ENCODE measurements at places on chromosomes 7 and 10. TPM values are rescaled to one million over a fixed set of nuclear protein-coding genes. Genes with fewer than 3 reads are reported as not detected.

- no peak for DNase-seq
Measured at GRCh38 chr10:100033766-100034418, 24.1 kb upstream of the DNMBP start.

GRCh38 chr7:150361402-150361801 lies 7.2 kb upstream of the REPIN1 start:
- no peak for DNase-seq

FAM25A gene
- total RNA-seq, result not detected

ELN gene
- 583 TPM for total RNA-seq

NXPH1 gene
- total RNA-seq, result not detected

NPY gene
- total RNA-seq, result not detected

Measured in umbilical cord (tissue), 2 donors.